Coronary artery (tissue), 2 donors: ENCODE measurements at places on chromosomes 1 and 21.

- DNase-seq = no peak
Measured at GRCh38 chr1:18747671-18748070, 111.8 kb downstream of the TAS1R2 start.

DNA sequence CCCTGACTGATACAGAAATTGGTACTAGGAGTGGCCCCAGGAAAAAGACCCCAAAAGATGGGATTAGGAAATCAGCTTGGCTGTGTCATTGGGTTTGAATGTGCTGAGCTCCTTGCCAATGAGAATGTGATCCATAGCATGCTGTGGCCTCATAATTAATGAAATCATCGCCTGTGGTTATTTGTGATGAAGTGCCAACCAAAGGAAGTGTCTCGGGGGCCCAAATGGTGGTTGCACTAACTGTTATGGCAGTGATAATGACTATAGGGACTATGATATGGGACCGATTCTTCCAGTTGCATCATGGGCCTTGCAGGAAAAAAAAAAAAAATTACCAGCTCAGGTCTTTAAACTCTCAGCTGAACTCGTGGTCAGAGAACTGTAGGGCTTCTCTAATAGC, 15.4 kb upstream of the ZDHHC18 start:
- no peak for DNase-seq

- no peak for DNase-seq
Measured at GRCh38 chr1:174393885-174394284, 53.9 kb upstream of the GPR52 start.

GRCh38 chr21:15627011-15627410, 102.8 kb upstream of the USP25 start:
- no peak for DNase-seq

- DNase-seq = no peak
Measured at GRCh38 chr1:9066945-9067807, 2.3 kb downstream of the SLC2A5 start.

DNA sequence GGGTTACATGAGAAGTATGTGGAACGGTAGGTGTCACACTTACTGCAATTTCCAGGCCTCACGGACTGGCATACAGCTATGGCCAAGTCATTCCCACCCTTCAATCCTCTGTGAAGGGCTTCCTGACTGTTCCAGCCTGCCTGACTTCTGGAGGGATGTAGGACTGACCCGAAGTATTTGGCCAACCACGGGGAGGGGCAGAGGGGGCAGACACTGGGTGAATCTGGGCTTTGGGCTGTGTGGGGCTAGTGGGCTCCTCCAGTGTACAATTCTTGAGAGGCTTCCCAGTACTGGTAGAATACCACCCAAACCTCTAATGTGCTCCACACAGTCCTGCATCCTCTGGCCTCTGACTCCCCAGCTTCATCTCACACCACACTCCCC, 78.2 kb downstream of the FAM78B start:
- no peak for DNase-seq

- DNase-seq = no peak
Measured at GRCh38 chr1:227903061-227903521, 44.6 kb downstream of the WNT9A start.

DNA sequence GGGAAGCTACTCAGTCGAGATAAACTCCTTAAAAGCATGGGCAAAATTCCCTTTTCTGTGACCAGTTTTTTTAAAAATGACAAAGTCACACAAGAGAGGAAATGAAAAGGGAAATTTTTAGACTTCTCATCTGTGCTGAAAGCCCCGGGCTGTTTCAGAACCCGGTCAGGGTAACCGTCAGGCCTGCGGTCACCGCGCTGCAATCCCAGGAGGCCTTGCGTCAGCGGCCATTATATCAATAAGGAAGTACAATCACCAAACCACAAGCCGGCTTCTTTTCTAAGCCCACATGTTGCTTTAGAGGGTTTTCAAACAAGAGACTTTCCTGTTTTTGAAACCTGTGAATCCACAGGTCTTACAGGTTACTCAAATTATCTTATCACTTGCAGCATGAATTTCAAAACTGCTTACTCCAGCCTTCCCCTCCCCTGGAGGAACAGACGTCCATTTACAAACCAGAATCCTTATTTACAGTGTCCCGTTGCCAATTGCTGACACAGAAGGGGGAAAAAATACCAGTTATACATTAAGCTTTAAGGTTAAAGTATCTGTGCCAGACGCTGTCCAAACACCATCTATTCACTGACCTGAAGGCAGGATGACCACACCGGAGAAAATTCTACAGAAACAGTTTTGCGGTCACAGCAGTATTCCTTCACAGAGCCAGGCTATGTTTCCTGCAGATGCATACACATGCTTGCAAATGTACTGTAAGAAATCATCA, 165.3 kb downstream of the TOMM20 start:
- peak; percentile 86 for DNase-seq

- no peak for DNase-seq
Measured at GRCh38 chr21:35753308-35753707, 307.0 kb downstream of the SETD4 start.

GRCh38 chr1:2228694-2229036, 546 bp downstream of the SKI start:
- no peak for DNase-seq

- DNase-seq = no peak
Measured at GRCh38 chr1:170097449-170097948, 23.0 kb upstream of the KIFAP3 start.

GRCh38 chr1:87927391-87928280, 599.0 kb downstream of the LMO4 start:
- no peak for DNase-seq

GRCh38 chr21:44326716-44327602, 12.2 kb downstream of the CFAP410 start:
- no peak for DNase-seq

DNA sequence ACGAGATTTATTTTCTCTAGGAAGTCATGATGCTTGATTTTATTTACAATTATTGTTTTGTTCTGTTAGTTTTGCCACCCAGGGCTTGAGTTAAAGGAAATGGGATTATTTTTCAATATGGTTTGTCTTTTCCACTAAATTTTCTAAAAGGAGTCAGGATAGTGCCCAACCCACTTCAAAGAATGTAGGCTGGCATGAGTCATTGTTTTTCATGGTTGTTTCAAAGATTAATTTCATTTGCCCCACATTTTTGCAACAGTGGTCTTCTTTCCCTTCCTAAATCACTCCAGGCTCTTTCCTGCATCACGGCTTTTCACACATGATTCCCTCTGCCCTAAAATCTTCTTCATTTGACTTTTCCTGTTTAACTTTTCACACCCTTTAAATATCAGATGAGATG, 2.5 kb downstream of the SLAMF6 start:
- DNase-seq = no peak

GRCh38 chr1:188432427-188432826, 1603.7 kb downstream of the PLA2G4A start:
- DNase-seq = no peak

GRCh38 chr1:29521438-29521715, 285.1 kb downstream of the PTPRU start:
- DNase-seq = no peak

- no peak for DNase-seq
Measured at GRCh38 chr1:156809711-156810366, 6.8 kb downstream of the SH2D2A start.

DNA sequence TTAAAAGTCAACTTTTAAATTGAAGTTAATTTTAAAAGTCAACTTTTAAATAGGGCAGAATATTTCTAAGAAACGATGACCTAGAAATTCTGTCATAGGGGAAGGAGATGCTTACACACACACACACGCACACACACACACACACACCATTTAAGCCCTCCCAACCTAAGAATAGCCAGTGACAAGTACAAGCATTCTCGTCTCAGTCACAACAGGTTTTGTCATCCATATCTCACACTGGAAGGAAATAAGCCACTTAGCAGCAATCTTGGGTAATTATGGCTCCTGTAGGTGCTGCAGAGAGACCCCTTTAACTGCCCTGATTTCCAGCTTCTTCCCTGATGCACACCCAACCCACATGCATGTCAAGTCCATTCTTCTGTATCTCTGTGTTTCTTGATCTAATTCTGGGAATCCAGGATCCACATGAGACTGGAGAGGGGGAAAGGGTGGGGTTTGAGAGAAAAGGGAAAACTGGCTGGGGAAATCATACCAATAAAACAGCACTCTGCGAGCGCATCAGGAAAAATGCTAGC, 338.1 kb downstream of the PAPPA2 start:
- DNase-seq = no peak

- no peak for DNase-seq
Measured at GRCh38 chr1:87215592-87215991, 113.1 kb upstream of the LMO4 start.

DNA sequence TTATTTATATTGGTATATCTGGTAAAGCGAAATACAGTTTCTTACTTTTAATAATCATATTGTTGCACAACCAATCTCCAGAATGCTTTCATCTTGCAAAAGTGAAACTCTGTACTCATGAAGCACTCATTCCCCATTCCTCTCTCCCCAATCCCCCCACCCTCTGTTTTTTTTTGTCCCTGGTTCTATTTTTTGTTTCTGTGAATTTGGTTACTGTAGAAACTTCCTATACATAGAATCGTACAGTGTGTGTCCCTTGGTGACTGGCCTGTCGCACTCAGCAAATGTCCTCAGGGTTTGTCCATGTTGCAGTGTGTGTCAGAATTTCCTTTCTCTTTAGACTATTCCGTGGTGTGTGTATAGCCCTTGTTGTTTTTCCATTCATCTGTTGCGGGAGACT, 7.9 kb upstream of the NLRP3 start:
- DNase-seq = no peak

GRCh38 chr1:88537787-88538186, 146.3 kb upstream of the PKN2 start:
- DNase-seq = no peak

DNA sequence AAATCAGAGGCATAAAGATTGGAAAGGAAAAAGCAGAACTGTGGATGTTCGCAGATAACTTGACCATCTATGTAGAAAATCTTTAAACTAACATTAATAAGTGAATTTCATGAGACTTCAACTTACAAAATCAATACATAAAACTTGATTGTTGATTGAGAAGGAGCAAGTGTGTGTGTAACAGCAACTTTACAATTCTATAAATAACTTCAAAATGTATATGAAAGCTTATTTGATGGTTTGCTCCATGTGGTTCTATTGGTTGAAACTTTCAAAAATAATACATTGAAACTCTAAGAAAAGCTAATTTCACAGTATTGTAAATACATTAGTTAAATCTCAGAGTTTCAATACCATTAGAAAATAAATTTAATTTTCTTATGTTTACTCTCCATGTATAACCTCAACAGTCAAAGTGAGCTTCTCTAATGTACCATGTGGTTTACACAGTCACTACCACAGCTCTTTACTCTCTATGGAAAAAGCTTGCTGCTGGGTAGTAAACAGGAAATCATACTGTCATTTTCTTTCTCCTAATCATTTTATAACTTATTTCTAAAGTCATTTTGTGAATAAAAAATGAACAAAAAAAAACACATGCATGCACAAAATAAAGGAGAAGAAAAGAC, 12.0 kb downstream of the AKT3 start:
- DNase-seq = no peak

GRCh38 chr1:214546886-214547641, 4.3 kb downstream of the PTPN14 start:
- no peak for DNase-seq

DNA sequence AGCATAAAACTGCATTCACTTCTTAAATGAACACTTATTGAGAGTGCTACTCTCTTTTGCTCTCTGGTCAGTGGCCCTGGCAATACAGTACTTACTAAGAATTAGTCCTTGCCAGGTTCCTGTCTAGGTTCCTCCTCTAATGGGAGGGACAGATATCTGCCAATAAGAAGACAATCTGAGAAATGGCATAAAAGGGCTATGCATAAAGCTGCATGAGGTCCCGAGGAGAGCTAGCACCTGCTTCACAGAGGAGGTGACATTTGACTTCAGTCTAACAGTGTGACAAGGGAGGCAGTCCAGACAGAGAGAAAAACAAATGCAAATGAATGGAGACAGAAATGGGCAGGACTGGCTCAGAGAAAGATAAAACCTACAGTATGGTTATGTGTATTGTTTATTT, 357.1 kb upstream of the SGIP1 start:
- DNase-seq = no peak

DNA sequence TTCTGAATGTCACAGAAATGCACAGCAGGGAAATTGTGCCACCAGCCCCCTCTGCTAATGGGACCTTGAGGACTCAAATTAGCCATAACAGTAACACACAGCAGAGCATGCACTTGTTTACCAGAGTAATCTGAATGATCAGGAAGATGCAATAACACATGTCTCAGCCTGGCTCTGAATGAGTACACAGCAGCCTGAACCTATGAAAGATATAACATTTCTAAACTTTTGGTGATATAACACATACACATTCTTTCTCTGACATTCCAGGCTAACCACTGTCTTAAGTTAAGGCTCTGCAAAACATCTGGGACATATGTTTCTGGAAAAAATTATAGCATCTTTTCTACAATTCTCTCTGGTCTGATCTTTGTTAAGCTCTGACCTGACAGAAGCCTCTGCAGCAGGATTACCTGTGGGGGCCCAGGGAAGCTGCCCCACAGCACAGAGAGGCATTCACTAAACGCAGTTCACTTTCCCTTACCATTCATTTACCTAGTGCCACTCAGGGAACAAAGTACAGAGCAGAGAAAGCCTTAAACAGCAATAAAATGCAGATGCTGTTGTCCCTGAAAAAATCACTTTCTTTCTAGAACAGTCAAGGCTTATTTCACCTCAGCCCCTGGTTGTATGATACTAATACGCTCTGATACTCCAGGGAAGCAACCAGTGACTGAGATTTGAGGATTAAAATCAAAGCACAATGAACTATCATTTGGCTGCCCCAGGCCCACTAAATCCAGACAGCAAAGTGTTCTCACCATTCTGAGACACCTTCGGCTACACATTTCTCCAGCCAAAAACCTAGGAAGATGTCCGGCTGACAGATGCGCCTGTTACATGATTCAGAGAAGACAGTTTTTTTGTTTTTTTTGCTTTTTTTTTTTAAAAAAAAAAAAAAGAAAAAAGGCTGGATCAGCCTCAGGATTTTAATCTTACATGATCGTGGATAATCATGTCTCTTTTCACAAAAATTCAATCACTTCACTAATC, 54.0 kb upstream of the CNN3 start:
- DNase-seq = no peak

GRCh38 chr1:85275701-85276214, 674 bp downstream of the BCL10 start:
- no peak for DNase-seq

GRCh38 chr1:164796916-164797315, 237.9 kb downstream of the PBX1 start:
- DNase-seq = no peak

DNA sequence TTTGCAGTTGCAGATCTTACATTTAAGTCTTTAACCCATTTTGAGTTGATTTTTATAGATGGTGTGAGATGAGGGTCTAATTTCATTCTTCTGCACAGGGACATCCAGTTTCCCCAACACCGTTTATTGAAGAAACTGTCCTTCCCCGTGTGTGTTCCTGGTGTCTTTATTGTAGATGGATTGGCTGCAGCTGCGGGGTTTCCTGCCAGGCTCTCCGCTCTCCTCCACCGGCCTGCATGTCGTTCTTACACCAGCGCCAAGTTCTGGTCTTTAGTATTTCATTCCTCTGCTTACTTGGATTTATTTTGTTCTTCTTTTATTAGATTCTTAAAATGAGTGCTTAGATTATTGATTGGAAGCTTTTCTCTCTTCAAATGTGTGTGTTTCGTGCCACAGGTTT, 98.9 kb upstream of the COL6A1 start:
- no peak for DNase-seq
